Left ventricle myocardium superior (tissue), 1 donor: ENCODE measurements at places on chromosomes 1 and 21. TPM values are rescaled to one million over a fixed set of nuclear protein-coding genes. Genes with fewer than 3 reads are reported as not detected.

The F13B gene
- total RNA-seq, result not detected

The B3GALNT2 gene
- 20.7 TPM for total RNA-seq

The ZNF683 gene
- not detected for total RNA-seq

The ANGPTL3 gene
- total RNA-seq, result not detected

The FMN2 gene
- total RNA-seq, result not detected

The B3GALT2 gene
- total RNA-seq, result 83.4 TPM

The ERG gene
- 19.3 TPM for total RNA-seq

The LCE1C gene
- total RNA-seq, result not detected
